ENCODE measurements at places on chromosomes 11 and 22.

GRCh38 chr11:30433831-30434230 is 110.9 kb downstream of the ARL14EP start:
- DNase-seq = no peak

DNA sequence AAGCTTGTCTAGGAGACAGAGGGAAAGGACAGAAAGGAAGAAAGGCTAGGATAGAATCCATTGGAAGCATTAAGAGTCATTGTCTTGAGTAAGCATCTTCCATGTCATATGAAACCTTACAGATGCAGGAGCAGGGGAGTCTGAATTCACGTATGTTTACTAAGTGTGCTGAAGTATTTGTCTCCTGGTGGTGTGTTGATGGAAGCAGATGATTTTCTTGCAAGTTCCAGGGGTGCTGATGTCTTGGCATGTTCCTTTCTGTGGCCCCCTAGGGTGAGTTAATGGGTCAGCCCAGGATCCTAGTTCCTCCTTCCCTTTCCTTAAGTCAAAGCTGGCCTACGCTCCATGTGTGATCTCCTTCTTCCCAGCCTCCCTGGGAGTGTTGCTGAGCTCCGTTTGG is 110.2 kb downstream of the TEAD1 start:
- no peak for DNase-seq

- no peak for DNase-seq
Observed at GRCh38 chr11:63699896-63700295, 18.6 kb downstream of the RTN3 start.

DNA sequence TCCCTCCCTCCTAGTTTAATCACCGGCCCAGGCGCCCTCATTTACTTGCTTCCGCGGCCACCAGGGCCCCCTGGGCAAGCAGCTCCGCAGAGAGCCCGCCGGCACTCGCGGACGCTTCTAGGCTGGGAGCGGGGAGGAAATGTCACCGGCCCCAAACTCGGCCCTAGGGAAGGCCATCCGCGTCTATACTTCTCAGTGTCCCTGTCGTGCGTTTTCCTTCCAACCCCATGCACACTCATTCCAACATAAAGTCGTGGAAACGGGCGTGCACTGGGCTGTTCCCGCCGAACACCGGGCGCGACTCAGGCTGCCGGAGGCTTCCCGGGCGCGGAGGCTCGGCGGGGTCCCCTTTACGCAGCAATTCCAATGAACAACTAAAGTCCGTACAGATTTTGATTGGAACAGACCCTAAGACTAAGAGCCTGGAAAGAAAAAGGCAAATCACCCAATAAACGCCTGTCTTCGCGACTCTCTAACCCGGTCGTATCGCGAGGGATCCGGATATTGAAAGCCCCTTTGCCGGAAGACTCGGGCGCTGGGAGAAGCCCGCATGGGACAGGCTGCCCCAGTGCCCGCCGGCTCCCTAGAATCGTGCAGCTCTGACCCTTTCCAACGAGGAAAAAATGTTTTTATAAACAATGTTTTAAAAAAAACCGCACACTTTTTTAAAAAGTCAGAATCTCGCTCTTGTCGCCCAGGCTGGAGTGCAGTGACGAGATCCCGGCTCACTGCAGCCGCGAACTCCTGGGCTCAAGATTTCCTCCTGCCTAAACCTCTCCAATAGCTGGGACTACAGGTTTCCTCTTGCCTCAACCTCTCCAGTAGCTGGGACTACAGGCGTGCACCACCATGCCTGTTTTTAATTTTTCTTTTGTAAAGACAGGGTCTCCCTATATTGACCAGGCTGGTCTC is 1.3 kb upstream of the BARX2 start:
- DNase-seq = no peak

DNA sequence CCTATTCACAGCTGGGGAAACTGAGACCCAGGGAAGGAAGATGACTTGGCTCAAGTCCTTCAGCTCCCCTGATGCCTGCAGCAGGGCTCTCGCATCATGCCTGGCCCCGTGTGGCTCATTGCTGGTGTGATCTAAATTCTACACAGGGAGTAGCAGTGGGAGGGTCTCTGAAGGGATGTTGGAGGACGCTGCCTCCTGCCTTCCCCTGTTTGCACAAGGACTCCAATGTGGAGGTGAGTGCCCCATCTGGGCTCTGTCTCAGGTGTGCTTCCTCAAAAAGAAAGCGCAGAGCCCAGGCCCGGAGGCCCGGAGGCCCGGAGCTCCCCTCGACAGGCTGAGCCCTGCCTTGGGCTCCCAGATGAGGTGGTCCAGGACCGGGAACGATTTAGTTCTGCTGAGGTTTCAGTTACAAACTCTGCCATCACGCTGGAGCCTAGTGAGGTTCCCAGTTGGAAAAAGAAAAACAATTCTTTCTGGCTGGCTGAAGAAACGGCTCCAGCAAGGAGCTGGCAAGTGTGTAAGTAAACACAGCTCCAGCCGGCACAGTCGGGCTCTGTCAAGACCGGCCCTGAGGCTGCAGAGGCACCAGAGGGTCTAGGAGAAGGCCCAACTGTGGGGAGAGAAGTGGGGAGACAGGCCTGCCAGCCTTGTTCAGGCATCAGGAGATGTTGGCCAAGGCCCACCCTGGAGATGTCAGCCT is 49.8 kb downstream of the NAT10 start:
- no peak for DNase-seq

DNA sequence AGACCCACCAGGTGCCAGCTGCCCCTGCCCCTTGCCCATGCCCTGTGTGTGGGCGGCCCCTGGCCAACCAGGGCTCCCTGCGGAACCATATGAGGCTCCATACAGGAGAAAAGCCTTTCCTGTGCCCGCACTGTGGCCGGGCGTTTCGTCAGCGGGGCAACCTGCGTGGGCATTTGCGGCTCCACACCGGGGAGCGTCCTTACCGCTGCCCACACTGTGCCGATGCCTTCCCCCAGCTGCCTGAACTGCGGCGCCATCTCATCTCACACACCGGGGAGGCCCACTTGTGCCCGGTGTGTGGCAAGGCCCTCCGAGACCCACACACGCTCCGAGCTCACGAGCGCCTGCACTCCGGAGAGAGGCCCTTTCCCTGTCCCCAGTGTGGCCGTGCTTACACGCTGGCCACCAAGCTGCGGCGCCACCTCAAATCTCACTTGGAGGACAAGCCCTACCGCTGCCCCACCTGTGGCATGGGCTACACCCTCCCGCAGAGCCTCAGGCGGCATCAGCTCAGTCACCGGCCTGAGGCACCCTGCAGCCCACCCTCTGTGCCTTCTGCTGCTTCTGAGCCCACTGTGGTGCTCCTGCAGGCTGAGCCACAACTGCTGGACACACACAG is 4.3 kb downstream of the ZNF408 start:
- no peak for DNase-seq

GRCh38 chr11:19743622-19744021 is 31.0 kb downstream of the NAV2 start:
- no peak for DNase-seq

DNA sequence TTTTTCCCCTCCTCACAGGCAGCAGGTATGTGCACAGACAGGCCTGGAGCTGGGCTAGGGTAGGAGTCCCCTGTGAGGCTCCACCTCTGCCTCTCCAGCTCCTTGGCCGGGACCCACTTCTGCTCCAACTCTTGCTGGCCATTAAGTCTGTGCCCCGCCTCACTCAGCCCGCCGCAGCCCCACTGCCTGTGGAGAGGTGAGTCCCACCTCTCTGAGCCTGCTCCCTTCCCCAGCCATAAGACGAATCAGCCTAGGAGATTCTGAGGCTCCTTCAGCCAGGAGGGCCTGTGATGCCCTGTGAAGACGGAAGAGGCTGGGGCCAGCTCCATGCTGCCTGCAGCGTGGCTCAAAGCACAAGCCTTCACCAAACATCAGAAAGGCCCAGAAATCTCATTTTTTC is 23.0 kb downstream of the TSKU start:
- DNase-seq = no peak

GRCh38 chr11:121226415-121227263 is 65.9 kb upstream of the SC5D start:
- no peak for DNase-seq

GRCh38 chr11:131370090-131370751 is at the start of gene NTM:
Gene NTM, plus strand, starts transcription at chr11:131370615.
- DNase-seq = no peak

- no peak for DNase-seq
Observed at GRCh38 chr11:21190181-21190580, 520.8 kb downstream of the NELL1 start.

DNA sequence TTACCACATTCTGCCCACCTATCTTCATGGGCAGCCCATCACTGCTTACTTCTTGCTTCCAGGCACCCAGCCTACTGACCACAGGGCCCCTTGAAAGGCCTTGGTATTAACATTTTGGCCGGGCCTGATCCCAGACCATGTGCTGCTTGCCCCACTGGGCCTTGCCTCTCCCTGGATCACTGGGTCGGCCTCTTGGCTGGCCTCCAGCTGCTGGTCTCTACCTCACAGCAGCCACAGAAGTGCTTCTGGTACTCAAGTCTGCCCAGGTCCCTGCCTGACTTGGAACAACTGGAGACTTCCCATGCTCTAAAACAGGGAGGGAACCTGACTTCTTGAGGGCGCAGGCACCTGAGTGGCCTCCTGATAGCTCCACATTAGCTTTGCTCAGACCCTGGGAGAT is 63.6 kb downstream of the THAP12 start:
- no peak for DNase-seq

DNA sequence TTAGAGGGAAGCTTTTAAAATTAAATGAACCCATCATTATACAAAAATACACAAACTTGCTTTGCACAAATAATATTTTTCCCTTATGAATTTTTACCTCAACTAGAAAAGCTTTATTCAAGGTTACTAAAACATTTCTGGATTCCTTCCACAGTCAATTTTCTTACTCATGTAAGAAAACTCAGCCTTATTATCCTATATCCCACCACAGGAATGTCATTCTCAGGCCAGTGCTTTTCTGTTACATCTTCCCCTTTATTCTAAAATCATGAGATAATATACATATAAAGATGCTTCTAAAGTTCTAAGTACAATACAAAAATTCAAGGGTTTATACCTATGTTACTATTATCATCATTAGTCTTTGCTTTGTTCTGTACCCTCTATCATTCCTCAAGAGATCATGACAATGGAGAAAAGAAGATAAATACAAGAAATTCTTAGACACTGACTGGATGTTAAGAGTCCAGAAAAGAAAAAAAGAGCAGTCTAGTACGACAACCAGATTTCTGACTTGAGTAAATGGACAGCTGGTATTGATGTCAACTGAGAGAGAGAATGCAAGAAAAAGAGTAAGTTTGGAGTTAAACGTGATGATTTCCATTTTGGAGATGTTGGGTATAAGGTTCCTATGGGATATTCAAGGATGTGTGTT is 60.3 kb downstream of the MTMR2 start:
- peak; percentile 58 for DNase-seq

DNA sequence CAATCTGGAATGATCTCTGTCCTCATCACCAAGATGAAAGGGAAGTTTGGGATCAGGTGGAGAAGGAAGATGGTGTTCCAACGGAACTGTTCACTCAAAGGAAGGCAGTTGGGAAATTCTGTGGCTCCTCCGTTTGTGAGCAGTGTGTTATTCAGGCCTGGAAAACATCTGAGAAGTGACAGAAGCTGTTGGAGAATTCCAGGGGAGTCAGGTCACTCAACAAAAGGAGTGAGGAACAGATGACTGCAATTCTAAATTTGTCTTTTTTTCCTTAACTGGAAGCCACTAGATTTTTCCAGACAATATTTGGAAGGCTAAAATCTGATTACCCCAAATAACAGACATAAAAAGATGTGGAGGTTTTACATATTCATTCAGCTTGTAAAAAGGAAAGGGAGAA is 107.8 kb downstream of the CD44 start:
- DNase-seq = no peak

DNA sequence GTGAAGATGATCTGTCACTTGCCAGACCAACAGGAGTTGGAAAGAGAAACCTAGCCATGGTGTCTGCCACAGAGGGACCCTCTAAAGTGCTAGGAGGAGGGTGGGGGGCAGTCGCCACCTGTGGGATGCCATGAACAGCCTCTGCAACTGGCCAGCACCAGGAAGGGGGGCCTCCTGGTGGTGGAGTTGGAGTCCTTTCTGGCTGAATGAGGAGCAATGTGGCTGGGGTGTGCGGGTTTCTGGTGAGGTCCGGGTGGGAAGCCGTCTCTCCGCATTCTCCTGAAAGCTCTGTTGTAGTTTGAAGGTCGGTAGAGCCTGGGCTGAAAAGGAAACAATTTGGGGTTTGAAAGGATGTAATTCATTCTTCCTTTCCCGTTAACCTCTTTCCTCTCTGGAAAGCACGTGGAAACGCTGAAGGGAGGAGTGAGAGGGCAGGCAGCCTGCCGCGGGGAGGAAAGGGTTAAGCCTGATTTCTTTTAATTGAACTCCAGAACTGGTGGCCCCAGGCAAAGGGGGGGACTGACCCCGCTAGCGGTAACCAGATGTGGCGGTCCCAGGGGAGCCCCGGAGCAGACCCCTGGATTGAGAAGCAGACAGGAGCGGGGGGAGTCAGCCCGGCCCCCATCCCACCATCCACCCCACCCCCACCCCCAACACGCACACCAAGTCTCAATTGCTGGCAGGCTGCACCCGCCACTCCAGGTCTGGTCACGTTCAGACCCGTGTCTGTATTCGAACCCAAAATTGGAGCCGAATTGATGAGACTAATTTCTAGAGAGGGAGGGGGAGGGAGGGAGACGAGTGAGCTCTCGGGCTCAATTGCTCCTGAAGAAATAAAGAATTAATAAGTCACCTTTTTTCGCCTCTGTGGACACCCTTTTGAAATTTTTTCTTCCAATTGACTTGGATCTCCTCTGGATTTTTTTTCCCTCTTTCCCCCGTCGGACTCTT is 1.8 kb upstream of the FLI1 start:
- DNase-seq = no peak

DNA sequence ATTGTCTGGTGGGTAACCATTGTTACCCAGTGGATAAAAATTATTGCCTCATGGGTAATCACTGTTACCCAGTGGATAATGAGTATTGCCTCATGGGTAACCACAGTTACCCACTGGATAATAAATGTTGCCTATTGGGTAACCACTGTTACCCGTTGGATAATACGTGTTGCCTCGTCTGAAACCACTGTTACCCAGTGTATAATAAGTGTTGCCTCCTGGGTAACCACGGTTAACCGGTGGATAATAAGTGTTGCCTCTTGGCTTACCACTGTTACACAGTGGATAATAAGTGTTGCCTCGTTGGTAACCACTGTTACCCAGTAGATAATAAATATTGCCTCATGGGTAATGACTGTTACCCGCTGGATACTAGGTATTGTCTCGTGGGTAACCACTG is 20.9 kb upstream of the NXPE4 start:
- DNase-seq = no peak

DNA sequence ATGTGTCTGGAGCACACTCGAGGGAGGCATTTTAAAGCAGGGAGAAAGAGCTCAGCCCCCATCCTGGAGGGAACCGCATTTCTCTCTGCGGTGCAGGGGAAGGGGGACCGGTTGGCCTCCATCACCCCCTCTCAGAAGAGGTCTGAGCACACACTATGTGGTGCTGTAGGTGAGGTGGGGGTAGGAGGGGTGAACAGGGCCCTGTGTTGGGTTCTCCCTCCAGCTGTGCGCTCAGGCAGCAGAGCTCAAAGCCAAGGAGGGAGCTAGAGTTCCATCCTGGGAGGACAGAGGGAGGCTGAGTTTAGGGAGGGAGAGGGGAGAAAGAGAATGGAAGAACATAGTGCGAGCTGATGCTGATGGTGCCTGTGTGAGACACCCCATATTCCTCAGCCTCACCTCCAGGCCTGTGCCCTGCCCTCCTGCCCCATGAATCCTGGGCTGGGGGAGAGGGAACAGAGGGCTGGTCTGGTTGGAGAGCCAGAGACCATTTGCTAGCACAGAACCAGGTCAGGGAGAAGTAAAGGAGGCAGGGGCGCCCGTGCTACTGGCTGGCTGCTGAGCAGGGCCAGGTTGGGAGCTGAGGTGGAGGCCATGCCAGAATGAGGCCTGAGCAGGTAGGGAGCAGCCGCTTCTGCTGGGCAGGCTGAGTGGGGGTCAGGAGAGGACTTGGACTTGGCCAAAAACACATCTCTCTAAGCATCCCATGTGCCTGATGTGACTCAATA is 43.7 kb downstream of the ALX4 start:
- no peak for DNase-seq

GRCh38 chr11:111469200-111469599 is 43.0 kb downstream of the BTG4 start:
- DNase-seq = no peak
